ENCODE measurements at places on chromosomes 4 and X.

DNA sequence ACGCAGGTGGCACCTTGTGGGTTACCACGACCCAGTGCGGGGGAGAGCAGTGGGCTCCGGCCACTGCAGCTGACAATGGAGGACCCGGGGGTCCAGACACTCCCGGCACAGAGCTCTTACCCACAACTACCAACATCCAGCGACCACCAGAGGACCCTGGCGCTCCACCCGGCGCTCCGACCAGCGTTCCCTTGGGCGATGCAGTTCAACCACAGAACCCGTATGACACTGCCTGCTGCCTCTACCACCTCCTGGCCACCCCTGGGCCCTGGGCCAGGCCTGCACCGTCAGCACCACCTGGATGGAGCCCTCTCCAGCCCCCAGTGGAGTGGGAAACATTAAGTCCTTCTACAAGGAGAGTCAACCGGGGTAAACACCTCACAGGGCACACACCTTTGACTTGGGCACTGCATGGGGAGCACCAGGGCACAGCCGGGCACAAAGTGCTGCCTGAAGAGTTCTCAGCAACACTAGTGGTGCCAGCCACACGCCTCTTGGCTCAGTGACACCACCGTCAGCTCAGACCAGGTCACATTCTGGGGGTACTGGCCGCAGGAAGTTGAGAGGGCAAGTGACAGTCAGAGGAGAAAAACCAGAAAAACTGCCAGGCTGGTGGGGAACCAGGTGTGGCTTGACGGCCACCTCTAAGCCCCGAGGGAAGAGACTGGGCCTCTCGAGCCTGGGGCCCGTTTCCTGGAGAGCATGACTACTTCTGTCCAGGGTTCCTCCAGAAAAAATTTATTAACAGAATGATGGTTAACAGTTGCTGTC, 2.6 kb downstream of the CTBP1 start:
- no peak for DNase-seq

- DNase-seq, result peak; percentile 13
These were observed 308.7 kb downstream of the PDGFC start for GRCh38 chr4:156662921-156663320.

GRCh38 chr4:73066928-73067327, 2.6 kb downstream of the COX18 start:
- no peak for DNase-seq

GRCh38 chrX:37905436-37906147, 58.2 kb upstream of the DYNLT3 start:
- peak; percentile 8 for DNase-seq

DNA sequence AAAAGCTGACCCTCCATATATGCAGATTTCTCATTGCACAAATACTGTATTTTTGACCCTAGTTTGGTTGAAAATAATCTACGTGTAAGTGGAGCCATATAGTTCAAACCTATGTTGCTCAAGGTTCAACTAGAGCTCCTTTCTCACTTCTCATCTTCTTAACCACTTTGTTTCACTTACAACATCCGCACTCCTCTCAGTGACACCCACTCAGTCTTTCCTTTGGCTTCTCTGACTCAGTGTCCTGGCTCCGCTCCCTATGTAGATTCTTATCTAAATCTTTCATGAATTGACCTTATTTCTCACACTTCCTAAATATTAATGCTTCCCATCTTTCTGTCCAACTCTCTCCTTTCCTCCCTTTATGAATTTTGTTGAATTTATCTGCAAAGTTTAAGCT, 32.9 kb upstream of the DKK2 start:
- DNase-seq, result peak; percentile 40

Measured in fibroblast of pulmonary artery (primary cell).